Breast epithelium (tissue), 4 donors: ENCODE measurements at places on chromosomes 16 and 17. TPM values are rescaled to one million over a fixed set of nuclear protein-coding genes. Genes with fewer than 3 reads are reported as not detected.
A peak's percentile ranks its signal among the peaks of the same experiment; 100 is the strongest.

DNA sequence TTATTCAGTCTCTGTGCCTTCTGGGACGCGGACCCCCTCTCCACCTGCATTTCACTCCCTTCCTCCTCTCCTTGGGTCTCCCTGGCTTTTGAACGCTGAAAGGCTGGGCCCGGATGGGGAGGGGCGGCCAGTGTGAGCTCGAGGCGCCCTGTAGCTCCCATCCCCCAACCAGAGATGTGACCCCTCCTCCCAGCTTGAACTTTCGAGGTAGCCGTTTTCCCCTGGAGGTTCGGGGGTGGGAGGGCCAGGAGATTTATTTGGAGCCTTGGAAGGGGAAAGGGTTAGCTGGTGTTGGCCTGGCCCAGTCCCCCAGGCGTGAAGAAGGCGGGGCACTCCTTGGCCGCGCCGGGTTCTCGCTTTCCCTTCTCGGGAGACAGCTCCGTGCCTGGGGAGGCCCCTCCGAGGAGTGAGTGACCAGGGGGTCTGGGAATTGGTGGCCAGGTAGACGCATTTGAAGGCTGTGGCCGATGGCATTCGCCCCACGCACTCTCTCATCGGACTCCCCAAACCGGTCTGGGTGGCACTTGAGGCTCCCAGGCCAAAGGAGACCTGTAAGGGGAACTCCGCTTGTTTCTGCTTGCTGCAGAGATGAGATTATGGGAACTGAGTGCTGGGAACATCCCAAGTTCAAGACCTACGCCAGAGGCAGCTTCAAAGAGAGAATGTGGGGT, 942 bp downstream of the LDAF1 start:
- peak; percentile 55 for DNase-seq

NLGN2 gene
- total RNA-seq = 8.3 TPM

DNA sequence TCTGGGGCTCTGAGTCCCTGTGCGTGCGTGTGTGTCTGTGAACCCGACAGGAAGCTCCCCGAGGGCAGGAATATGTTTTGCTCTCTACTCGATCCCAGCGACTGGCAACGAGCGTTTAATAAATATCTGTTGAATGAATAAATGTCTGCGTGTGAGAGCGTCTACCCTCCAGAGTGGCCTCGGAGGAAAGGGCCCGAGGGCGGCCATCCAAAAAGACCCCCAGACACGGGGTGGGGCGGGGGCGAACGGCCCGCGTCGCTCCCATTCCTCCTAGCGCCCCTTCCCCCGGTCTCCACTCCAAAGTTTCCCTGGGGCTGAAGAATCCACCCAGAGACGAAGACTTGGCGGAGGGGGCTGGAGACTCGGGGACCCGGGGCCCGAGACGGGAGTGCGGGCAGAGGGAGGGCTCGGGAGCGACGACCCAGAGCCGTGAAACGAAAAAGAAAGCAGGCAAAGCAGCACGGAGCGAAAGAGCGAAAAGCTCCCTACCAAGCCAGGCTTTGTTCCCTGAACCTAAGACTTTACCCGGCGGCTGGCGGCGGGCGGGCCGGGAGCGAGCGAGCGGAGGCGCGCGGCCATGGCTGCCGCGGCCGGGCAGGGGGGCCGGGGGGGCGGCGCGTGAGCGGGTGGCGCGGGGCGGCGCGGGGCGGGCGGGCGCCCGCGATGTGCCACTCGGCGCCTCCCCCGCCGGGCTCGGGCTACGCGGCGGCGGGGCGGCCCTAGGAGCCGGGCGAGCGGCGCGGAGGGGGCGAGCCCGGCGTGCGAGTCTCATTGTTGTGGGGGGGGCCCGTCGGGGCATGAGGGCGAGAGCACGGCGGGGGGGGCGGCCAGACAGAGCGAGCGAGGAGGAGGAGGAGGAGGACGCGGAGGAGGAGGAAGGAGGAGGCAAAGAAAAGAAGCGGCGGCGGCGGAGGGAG, at the start of gene MLLT6:
Gene MLLT6 (plus strand): TSS at position 668 of the 917 bp plus-strand sequence. CDS start 360 bp downstream, outside the sequence.
- peak; percentile 78 for DNase-seq

DNA sequence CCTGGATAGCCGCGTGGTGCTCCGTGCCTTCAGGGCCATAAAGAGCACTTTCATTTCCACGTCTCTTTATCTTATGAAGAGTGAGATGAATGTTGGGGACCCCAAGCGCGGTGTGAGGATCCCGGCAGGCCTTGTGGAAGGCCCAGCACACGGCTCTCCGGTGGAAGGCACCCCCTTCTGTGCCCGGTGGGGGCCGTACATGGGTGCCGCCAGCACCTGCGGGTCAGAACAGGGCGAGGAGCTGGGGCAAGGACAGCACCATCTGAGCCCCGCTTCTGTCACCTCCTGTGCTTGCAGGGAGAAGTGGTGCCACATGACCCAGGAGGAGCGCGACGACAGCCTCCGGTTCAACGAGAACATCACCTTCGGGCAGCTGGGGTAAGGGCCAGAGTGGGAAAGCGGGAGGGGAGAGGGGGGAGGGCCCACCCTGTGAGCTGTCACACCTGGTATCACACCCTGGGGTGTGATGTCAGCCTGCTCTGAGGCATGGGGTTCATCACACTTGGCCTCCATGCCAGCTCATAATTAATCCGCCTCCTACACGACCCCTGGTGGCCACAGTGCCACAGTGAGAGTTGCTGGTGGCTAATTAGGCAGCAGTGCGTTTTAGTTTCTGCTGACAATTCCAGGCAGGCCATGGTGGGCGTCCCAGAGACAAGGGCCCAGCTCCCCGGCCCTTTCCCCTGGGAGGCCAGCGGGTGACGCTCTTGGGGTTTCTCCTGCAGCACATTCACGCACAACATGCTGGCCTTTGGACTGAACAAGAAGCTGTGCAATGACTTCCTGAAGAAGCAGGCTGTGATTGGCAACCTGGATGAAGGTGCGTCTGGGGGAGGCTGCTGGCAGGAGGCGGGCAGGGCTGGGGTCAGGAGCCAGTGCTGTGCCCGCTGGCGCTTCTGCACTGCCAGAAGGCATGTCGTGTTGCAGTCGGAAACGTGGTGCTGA, 25.7 kb downstream of the CIBAR2 start:
- DNase-seq = peak; percentile 55

DNA sequence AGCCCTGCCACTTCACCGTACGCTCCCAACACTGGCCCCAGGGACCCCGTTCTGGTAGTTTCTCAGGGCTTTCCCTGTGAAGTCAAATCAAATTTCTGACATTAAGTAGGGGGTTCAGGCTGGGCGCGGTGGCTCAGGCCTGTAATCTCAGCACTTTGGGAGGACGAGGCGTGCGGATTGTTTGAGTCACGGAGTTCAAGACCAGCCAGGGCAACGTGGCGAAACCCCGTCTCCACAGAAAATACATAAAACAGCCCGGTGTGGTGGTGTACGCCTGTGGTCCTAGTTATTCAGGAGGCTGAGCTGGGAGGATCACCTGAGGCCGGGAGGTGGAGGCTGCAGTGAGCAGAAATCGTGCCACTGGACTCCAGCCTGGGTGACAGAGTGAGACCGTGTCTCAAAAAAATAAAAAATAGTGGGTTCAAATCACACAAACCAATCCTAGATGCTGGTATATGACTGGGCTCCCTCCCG, 632 bp downstream of the CYBC1 start:
- DNase-seq = no peak

DNA sequence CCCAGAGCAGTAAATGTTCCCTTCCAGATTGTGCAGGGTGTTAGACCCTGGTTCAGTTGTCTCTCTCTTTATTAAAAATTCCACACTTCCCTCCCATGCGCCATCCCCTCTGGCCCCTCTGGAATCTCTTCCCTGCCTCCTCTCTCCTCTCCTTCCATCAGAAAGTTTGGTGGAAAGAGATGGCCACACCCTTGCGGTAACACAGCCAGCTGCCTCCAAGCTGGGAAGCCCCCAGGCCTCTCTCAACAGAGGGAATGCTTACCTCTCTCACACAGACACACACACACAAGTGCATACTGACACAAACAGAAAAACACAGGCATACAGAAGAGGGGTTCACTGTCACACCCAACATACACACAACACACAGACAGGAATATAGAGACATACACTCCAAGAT, 220.5 kb downstream of the C16orf78 start:
- no peak for DNase-seq

- DNase-seq = peak; percentile 58
Measured at GRCh38 chr16:19294156-19294649, 8.7 kb downstream of the CLEC19A start.

GRCh38 chr16:972316-973002, 1.7 kb upstream of the LMF1 start:
- DNase-seq = peak; percentile 81

DNA sequence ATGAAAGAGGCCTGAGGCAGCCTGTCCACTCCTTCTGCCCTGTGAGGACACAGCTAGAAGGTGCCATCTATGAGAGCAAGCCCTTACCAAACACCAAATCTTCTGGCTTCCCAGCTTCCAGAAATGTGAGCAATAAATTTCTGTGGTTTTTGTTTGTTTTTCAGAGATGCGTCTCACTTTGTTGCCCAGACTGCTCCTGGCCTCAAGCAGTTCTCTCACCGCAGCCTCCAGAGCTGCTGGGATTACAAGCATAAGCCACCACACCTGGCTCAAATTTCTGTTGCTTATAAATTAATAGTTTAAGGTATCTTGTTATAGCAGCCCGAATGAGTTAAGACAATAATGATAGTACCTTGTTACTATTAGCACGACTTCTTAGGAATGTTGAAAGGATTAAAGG, 12.5 kb upstream of the SLC16A11 start:
- DNase-seq = no peak

DNA sequence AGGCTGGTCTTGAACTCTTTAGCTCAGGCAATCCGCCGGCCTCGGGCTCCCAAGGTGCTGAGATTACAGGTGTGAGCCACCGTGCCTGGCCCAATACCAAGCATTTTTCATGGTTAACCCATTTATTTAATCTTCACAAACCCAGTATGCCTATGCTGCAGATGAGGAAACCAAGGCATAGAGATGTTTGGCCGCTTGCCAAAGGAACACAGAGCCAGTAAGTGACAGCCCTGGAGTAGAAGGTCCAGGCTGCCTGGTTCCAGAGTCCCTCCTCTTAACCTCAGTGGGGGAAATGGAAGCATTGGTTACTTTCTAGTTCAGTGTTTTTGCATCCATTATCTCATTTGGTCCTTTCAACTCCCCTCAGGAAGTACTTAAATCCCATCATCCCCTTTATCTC, 15.3 kb upstream of the ARL5C start:
- DNase-seq = no peak

DNA sequence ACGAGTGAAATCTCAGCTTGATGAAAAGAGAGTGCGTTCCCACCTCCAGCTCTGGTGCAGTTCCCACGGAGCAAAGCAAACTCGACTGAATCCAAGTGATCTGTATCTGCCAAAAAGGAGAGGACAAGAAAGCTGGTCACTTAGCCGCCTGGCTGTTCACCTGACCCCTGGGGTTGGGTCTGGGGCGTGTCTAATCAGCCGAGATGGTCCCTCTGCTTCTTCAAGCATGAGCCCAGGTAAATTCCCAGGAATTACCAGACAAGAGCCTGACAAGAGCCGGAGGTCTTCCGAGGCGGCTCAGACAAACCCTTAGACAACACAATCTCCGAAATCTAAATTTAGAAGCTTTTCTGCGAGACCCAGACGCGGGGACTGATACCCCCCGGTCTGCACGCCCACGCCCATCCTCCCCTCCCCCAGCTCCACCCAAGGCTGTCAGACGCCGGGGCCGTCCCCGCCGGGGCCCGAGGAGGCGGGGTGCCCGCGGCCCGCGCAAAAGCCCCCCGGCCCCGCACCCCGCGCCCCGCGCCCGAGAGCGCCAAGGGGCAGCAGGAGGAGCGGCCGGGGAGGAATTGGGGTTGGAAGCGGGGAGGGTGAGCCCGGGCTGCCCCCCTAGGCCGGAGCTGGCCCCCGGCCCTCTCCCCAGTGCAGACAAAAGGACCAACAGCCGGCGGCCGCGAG, 674 bp downstream of the ZNF821 start:
- no peak for DNase-seq

DNA sequence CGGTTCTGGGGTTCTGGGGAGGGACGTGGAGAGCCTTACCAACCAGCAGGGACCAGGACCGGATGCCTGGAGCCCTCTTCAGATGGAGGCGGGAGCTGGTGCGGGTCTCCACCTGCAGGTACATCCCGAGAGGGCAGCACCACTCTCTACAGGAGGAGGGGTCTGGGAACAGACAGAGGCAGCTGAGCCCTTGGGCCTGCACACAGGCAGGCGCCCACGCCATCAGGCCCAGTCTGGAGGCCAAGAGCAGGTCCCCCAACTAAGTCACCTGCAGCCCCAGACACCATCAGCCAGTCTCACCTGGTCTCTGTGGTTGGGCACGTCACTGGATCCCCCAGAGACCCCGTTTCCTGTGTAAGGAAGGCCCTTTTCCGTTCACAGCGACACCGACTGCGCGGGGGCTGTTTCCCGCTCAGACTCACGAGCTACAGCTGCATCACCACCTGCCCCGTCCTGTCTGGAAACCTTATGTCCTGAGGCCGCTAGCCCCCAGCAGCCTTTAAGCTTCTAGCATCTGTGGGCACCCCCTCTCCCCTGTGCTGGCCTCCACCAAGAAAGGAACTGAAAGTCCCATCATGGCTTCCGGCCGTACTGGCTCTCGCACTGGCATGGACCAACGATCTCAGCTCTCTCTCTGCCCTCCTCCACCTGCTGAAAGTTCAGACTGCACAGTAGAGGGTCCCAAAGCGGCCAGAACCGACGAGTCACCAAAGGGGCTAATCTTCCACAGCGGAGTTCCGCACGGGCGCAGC, 1.2 kb downstream of the CYBC1 start:
- DNase-seq = no peak

CCL13 gene
- total RNA-seq = 2.0 TPM

- DNase-seq = no peak
Measured at GRCh38 chr17:56324676-56325075, 171.4 kb downstream of the ANKFN1 start.

RAP1GAP2 gene
- 10.8 TPM for total RNA-seq

MRM1 gene
- total RNA-seq = 4.8 TPM

ARL5C gene
- total RNA-seq = not detected

- no peak for DNase-seq
Measured at GRCh38 chr16:8962393-8963009, 1.2 kb downstream of the USP7 start.

DNA sequence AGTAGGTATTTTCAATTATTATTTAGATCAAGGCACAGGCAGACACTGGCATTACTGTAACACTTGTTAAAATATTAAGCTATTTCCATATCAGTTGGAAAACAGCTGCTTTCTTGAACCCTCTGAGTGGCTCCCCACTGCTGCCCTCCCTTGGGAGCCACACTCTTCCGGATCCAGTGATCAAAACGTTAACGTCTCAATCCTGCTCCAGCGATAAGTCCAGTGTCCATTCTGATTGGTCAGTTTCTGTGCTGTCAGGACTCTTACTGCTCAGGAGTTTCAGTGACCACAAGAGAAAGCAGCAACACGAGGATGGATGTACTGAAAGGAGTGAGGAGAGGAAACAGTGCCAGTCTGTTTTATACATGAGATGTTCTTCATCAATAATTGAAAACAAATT, 13.8 kb upstream of the ZKSCAN2 start:
- no peak for DNase-seq

- no peak for DNase-seq
Measured at GRCh38 chr17:82295472-82295814, 21.9 kb upstream of the CSNK1D start.
